Stimulated activated CD8-positive, alpha-beta memory T cell treated with anti-CD3 and anti-CD28 coated beads, Interleukin-4, amount 100 ng/mL, for 4 hours (primary cell): ENCODE measurements at places on chromosomes 5 and 9.
A peak's percentile ranks its signal among the peaks of the same experiment; 100 is the strongest.

DNA sequence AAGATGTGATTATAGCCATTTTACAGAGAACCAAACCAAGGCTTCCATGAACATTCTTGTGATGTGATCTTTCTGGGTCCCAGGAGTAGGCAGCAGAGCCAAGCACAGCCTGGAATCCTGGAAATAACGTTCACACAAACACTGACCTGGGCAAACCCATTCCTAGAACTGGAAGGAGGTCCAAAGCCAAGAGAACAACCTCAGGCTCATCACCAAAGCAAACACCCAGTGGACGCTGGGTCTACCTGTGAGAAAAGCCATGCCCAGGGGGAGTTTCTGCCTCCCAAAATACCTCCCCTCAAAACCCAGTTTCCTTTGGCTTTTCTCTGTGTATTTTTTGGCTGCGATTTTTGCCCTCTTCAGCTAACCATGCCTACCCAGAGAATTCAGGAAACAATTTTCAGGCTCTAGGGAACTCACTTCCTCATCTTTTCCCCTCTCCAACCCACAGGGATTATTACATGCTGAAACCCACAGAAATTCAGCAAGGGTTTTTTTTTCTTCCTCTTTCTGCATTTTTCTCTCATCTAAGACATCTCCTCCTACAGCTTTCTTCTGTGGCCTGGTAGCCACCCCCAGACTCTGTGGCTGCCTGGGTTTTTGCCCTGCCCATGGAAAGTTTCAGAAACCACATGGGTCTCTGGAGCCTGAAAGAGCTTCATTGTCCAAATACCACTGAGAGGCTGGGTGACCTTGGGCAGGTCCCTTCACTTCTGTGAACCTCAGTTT is 75.0 kb downstream of the TNC start:
- DNase-seq: no peak

GRCh38 chr9:70586476-70586875 is 172.0 kb upstream of the KLF9 start:
- no peak for DNase-seq

GRCh38 chr5:177981296-177982071 is 14.6 kb downstream of the PROP1 start:
- no peak for DNase-seq

DNA sequence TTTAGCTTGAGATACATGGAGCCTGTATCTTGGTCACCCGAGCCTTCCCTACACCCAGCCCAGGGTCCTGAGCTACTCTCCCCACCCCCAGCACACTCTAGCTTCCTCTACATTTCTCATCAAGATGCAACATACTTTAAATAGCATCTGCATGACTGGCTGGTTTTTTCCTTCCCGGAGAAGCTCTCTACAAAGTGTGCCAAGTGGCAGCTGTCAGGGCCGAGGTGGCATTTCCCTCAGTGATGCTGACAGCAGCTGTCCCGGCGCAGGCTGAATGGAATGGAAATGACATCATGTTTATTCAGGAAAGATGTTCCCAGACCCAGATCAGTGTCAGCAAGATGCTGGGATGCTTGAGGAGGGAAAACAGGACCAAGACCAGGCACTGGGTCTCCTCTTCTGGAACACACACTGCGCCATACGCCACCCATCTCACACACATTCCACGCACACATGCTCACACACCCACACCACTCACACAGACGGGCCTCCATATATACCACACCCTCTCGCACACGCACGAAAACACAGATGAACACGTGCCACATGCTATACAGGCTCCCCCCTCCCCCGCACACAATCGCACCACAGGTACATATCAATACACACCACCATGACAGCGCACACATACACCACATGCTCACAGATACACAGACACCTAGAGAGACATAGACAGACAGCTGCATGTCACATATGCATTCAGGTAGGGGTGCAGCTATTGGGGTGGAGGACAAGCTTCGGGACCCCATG is 67.8 kb downstream of the LHX2 start:
- no peak for DNase-seq

DNA sequence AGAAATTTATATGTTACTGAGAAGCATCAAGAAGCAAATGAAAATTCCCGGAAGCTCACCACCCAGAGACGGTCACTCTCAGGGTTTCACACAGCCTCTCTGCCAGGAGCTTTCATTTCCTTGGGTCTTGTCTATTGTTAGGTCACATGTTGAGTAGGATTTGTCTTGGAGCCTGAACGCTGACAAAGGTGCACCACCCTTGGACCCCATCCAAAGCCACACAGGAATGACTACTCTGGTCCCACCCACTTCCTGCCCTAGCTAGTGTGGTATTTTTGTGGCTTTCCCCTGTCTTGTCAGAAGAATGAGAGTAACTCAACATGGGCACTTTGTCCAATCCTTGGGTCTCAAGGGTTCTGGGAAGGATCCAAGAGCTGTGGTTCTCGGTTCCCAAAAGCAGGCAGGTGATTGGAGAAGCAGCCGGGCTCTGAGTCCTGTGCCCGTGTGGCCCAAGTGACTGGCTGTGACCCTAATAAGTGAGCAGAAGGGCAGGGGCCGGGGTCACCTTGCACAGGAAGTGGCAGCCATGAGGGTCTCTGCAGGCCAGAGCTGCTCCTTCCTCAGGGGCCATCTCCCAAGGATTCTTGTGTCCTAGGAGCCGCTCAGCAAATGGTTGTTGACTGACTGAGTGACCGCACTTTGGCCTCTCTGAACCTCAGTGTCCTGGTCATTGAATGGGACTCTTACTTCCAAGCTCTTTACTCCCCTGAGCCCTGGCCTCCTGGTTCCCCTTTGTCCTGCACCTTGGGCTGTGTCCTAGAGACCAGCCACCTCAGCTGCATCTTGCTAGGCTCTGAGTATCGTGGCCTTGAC is 6.9 kb downstream of the FGD3 start:
- peak; percentile 58 for DNase-seq

DNA sequence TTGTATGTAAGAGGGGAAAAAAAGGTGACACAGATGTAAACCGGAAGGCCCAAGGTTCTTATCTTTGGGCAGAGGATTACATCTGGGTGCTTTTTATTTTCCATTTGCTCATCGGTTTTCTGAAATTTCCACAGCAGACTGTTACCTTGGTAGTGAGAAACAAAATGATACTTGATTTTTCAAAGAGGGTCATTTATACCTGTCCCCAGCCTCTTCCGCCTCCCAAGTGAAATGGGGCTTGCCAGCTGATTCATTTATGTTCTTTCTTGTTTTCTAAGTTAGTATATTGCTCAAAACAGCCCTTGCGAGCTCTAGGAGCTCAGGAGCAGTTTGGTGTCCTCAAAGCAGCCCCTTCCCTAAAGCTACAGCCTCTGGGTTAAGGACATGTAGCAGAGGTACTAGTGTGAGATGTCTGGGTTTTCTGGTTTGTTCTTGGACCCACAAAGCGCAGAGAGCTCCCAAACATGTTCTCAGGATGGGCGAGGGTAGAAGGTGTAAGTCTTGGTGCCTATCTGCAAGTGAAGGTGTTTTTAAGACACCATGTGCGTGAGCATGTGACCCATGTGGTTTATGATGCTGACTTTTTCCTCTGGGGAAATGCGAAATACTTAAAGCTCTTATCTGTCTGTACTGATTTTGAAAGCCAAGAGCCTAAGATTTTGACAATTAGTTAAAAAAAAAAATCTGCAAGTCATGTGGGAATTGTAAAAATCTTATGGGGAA is 38.3 kb downstream of the DAPK1 start:
- DNase-seq: no peak

DNA sequence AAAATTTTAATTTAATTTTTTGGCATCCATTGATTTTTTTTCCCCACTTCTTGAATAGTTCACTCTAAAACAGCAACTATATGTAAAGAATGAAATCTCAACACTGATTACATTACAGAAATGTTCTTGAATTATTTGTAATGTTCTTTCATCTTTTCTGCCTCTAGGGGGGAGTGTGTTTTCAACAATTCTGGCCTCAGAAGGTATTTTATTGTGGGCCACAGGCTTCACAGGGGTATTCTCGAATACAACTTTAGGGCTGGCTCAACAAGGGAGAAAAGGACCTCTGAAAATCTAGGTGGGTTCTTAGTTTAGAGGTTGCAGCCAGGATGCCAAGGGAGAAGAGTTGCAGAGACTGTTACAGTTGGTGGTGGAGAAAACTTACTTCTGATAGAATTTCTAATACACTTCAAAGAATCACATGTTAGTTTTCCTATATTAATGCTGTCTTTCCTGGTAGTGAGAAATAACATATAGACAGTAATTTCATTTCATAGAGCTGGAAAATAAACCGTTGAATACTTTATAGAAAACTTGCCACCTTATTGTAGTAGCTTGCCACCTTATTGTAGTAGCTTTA is 3.6 kb upstream of the NPR3 start:
- no peak for DNase-seq

DNA sequence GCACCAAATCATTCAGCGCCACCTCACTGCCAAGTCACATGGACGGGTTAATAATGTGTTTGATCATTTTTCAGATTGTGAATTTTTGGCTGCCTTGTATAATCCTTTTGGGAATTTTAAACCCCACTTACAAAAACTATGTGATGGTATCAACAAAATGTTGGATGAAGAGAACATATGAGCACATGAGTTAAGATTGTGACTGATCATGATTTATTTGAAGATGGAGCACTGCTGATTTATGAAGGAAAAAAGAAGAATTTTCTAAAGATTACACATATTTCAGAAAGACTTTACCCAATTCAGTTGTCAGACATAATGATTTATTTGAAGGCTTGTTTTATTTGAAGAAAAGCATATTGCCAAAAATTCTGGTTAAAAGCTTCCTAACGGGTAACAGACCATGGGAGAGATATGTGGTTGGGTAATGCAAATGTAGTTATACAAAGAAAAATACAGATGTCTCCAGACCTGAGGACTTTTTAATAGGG is 37.4 kb downstream of the TNFAIP8 start:
- no peak for DNase-seq

GRCh38 chr9:94005272-94005901 is 50.2 kb upstream of the BARX1 start:
- DNase-seq: no peak

GRCh38 chr9:70411121-70411929 is 3.1 kb downstream of the KLF9 start:
- no peak for DNase-seq

- peak; percentile 27 for DNase-seq
Measured at GRCh38 chr9:36728651-36729520, 156.2 kb downstream of the MELK start.

DNA sequence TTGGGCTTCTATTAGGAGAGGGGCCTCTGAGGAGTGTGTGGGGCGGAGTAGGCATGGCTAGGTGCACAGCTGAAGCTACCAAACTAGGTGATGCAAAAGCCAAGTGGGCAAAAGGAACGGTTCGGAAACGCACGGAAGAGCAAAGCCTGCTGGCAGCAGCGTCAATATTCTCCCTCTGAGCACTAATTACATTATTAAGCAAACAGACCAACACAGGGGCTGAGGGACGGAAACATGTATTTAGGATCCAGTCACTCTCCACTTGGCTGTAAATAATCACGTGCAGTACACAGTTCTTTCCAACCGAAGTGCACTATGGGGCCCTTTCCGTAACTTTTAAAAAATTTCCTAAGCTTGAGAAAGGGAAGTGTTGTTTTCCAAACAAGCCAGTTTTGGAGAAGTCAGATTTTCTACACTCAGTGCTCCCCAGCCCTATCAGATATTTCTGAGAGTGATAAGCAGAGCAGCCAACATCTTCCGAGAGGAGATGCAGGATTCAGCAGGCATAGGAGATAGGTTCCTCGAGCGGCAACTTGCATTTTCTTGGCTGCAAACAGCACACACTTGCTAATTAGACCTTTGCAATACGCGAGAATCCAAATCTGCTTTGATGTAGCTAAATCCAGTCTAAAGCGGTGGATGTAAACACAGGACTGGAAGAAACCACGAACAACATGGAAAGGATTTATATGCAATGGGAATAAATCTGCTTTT is 217.2 kb upstream of the TBCA start:
- DNase-seq: no peak

GRCh38 chr9:82091610-82092009 is 103.0 kb downstream of the SPATA31D1 start:
- DNase-seq: no peak

GRCh38 chr9:136578915-136579649 is 33.2 kb upstream of the NOTCH1 start:
- no peak for DNase-seq

- no peak for DNase-seq
Measured at GRCh38 chr5:60395712-60396329, 304.1 kb downstream of the DEPDC1B start.

- DNase-seq: no peak
Measured at GRCh38 chr9:134366223-134367031, 40.2 kb downstream of the RXRA start.

DNA sequence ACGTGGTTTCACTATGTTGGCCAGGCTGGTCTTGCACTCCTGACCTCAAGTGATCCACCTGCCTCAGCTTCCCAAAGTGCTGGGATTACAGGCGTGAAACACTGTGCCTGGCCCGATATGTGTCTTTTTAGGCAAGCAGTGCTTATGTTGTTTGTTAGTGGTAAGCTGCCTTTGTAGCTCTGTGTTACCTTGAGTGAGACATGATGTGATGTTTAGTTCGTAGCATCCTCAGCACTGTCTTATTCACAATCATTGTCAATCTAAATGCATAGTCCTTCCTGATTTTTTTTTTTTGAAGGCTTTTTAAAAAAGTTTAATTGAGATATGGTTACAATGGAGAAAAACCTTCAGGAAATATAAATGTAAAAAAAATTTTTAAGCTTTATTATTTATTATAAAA is 45.5 kb downstream of the EXOSC2 start:
- no peak for DNase-seq

DNA sequence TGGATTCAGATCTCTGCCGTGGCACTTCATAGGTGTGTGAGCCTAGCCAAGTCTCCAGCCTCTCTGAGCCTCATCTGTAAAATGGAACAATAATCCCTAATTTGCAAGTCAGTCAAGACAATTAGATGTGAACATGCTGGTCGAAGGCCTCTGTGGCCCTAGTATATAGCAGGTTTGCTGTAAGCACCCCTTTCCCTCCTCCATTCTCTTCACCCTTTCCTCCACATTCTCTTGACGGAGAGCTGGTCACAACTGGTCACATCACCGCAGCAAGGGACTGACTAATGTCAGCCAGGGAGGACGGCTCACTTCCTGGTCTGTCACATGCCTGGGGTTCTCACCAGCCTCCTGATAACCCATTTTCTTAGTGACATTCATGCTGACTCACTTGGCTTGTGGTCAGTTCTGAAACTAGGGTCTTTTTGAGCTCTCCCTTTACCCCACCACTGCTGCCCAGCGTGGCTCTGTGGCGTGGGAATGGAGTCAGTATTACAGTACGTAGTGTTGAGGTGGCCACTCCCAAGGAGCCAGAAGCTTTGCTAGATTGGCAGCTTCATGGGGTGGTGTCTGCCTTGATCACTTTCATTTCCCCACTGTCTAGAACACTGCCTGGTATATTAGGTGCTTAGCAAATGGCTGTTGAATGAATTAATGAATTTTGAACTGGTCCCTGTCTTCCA is 47.8 kb downstream of the ERGIC1 start:
- DNase-seq: peak; percentile 11

DNA sequence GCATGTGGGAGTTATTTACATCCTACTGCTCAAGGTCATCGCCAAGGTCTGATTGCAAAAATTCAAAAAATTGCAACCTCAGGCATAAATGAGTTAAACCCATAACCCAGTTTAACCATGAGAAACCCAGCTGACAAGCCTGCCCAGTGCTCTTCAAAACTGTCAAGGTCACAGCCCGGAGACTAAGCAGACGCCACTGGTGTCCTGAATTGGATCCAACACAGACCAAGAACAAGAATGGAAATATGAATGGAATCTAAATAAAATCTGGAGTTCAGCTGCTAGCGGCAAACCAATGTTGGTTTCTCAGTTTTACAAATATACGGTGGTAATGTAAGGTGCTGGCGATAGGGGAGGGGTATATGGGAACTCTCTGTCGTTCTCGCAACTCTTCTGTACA is 201.5 kb upstream of the MVB12B start:
- DNase-seq: no peak

- DNase-seq: no peak
Measured at GRCh38 chr9:123266655-123267399, 1.6 kb downstream of the STRBP start.
